ENCODE measurements at places on chromosomes 4 and X.

GRCh38 chr4:38534344-38535045, 129.5 kb upstream of the KLF3 start:
- no peak for DNase-seq

GRCh38 chr4:102868153-102868780, 525 bp upstream of the CISD2 start:
- DNase-seq, result no peak

- no peak for DNase-seq
These were observed 466.1 kb downstream of the ADGRL3 start for GRCh38 chr4:61666244-61666643.

- DNase-seq, result no peak
These were observed 735.1 kb upstream of the LCORL start for GRCh38 chr4:18756671-18757070.

DNA sequence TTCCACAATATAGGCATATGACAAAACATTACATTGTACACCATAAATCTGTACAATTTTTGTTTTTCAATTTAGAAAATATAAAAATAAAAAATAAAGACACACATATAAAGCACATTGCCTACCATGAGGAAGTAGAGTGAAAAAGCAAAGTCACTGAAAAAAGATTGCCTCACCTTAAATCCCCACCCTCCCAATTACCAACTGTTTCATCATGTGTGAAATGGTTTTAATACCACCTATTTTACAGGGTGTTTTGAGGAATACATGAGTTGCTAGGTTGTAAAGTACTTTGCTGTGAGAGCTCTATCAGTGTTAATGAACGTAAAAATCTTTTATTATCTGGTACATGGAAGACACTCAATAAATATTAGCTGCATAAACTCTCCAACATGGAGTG, 373.6 kb upstream of the NDST3 start:
- no peak for DNase-seq

DNA sequence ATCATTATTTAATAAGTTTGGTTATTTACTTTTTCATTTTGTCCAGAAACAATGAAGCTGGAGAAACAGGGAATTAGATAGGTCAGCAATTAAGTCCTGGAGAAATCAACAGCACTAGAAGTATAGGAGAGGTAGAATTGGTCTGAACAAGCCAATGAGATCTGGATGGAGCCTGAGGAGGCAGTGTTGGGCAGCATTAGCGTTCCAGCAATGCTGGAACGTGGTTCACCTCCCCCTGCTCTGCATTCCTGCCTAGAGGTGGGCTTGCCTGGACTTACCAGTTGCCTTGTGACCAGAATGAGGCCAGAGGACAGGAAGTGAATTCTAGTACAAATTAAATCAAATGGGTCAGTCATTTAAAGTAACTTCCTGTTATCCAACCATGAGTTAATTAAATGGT, 4.6 kb downstream of the RASSF6 start:
- no peak for DNase-seq

- DNase-seq, result no peak
These were observed 93.3 kb downstream of the UGT8 start for GRCh38 chr4:114691865-114692264.

DNA sequence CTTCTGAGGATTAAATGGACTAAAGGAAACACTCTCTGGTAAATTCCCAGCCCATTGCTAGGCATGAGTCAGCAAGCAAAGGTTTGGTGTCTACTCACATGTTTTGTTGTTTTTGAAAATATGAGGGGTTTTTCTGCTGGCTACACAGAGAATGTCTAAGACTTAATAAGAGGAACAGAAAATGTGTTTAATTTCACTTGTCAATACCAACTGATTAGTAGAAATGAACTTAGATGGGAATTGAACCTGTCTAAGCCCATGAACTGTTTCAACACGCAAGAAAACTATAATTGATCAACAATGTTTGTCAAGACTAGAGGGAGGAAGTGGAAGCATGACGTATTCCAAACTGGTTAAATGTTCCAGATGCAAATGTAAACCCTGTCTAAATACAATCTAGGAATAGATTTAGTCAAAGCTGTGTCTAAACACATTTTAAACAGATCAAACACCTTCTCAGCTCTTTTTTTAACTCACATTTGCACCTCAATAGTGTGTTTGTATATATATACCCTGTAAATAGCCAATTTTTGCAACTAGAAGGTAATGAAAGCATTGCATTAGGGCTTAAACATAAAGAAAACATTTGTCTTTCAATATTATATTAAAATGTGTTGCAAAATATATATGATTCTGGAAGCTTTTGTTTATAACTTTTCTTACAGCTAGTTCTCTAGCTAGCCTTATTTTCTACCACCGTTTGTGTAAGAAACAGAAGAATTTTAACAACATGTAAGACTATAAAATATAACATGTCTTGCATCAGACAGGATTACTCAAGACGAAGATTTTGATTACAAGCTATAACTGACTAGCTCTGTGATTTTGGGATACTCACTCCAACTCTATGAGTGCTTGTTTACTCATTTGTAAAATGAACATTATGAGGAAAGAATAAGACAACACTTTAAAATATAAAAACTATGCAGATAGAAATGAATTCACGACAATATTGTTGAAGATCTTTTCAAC, 607.8 kb downstream of the FSTL5 start:
- no peak for DNase-seq

- DNase-seq, result no peak
These were observed 109.2 kb downstream of the STOX2 start for GRCh38 chr4:184014301-184014700.

GRCh38 chr4:146472404-146472803, 49.3 kb downstream of the SLC10A7 start:
- peak; percentile 5 for DNase-seq

DNA sequence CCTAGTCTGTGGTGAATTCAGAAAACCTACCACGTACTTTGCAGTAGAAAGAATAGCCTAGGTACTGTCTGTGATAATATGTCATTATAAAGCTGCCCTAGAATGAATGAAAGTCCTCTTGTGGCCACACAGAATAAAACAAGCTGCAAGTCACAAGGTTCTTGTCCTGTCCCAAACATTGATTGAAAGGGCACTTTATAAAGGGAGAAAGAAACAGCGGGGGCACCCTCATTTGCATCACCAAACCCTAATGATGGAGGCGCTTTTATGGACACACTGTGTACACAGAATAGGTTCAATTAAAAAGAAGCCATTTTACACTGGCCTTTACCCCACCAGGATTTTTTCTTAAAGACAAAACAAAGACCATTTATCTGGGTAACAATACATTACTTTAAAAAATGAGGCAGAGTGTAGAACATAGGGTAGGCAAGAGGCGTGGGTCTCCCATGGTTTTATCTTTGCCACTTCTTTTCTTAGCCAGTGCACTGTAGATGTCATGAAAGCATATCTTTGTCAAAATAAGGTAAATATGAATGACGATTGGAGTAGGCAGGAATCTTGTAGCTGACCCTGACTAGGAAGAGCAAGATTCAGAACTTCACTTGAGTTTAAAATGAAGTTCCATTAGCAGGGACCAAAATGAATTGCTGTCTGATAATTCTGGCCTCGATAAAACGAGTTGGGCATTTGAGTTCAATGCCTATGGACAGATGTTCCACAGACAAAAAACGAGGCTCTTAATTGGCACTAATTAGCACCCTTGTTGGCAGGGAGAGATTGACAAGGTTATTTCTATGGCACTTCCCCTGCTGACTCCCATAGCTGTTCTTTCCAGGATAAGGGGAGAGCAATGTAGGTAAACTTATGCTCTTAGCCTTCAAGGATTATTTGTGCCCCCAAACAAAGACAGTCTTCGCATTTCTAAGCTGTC, 365.1 kb downstream of the AFF2 start:
- DNase-seq, result no peak

DNA sequence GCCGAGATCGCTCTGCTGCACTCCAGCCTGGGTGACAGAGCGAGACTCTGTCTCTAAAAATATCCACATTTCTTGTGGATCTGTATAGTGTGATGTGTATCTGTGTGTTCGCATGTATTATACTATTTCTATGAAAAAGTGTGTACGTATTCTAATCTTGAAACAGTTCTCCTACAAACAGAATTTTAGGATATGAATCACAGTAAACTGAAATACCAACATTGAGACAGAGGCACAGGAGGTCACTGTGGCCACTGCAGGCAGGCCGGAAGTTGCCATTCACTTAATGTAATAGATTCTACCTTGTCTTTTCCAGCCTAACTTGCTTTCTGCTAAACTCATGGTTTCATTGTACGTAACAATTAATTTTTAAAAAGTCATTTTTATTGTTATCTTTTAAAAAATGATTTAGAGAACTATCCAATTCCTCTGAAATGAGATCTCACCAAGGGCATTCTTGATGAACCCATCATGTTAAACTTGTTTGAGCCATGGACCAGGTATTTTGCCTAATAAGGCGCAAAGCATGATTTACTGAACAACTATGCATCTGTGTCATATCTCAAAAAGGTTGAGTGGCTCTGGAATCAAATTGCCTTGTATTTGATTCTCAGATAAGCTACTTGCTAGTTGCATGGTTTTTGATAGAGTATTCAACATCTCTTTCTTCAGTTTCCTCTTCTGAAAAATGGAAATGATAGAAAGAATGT, 154.9 kb upstream of the GYPA start:
- DNase-seq, result no peak

DNA sequence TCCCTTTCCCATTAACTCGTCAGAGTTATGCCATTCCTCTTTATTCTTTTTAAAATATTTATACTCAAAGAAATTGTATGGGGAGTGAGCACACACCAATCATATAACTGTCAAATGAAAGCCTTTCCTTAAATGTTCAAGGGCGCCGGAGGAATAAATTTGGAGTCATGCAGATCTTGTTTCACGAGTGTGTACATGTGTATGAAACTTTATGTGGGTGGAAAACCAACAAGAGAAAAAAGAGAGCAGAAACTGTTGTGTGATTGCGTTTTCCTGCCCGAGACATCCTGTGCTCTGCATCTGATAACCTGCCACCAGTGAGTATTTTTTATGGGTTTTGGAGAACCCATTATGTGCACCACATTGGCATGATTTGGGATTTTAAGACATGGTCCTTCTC, 88.3 kb downstream of the FHDC1 start:
- DNase-seq, result no peak

DNA sequence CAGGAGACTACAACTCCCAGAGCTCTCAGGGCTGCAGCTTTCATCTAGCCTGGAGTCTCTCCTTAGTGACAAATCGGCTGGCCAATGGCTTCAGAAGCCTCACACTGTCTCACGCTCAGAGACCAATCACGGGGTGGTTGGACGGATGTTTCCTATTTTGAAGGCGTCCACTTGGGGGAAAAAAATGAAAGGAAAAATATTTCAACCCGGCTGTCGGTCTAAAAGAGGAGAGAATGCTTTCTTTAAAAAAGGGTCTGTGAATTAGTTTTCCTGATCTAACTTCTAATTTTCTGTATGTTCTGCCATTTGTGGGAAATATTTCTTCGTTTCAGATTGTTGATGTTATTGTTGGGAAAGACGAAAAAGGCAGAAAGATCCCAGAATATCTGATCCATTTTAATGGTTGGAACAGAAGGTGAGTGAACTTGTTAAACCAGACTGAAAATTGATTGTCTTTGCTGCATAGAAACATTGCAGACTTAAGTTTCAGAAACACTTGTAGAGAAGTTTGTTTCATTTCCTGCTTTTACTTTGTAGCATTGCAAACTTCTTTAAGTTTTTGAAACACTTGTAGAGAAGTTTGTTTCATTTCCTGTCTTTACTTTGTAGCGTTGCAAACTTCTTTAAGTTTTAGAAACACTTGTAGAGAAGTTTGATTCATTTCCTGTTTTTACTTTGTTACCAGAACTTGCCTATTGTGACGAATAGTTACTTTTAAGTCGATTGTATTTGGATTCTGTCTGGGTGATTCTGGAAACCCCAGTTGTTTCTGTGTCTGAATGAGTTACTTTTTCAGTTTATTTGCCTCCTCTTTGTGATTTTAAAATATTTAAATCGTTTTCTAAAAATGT, 1.6 kb downstream of the MSL3 start:
- DNase-seq, result peak; percentile 78

- no peak for DNase-seq
These were observed 25.6 kb upstream of the MSMO1 start for GRCh38 chr4:165301833-165302232.

GRCh38 chrX:55919367-55920221, 202.0 kb downstream of the RRAGB start:
- peak; percentile 42 for DNase-seq

- no peak for DNase-seq
These were observed 147.2 kb downstream of the SPCS3 start for GRCh38 chr4:176467001-176467400.

- DNase-seq, result no peak
These were observed 155.0 kb upstream of the MAOA start for GRCh38 chrX:43500996-43501694.

DNA sequence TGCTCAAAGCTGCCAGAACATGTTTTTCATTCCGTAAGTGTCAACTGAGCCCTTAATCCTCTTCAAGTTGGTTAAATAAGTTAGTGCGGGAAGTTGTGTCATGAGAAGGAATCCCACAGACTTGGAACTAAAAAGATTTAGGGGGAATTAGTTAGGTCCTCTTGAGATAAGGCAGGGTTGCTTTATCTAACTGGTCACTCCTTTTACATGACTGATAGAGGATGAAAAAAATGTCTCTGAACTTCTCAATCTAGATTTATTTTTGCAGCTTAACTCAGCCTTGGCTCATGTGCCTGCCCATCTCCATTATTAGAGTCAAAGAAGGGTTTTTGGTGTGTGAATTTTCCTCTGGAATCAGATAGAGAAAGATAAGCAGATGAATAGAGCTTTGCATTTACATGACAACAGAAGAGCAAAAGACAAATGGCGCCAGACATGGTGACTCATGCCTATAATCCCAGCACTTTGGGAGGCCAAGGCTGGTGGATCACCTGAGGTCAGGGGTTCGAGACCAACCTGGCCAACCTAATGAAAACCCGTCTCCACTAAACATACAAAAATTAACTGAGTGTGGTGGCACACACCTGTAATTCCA, 882.9 kb downstream of the RPA4 start:
- no peak for DNase-seq

GRCh38 chr4:56940403-56940802, 32.7 kb downstream of the REST start:
- DNase-seq, result no peak

GRCh38 chr4:173434231-173434630, 35.3 kb upstream of the SCRG1 start:
- no peak for DNase-seq

- no peak for DNase-seq
These were observed 100.7 kb downstream of the CRLF2 start for GRCh38 chrX:1111601-1112300.

- peak; percentile 81 for DNase-seq
These were observed 59.4 kb upstream of the FBXW7 start for GRCh38 chr4:152594978-152595925.

DNA sequence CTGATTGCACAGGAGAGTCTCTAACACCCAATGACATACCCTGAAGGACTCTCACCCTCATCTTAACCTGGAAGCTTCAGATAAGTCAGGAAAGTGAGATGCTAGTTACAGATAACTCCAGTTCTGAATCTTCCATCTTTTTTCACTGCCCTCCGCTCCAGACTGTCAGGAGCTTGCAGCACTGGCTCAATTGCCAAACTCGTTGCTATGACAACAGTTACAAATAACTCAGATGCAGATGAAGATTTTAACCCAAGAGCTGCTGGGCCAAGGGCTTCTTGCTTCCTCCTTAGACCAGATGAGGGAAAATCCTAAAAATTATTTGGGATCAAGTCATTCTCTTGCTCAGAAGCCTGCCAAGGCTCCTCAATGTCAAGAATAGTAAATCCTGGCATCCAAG, 109.1 kb upstream of the HUWE1 start:
- DNase-seq, result no peak

- DNase-seq, result no peak
These were observed 357.2 kb upstream of the GATB start for GRCh38 chr4:152117933-152118507.

- DNase-seq, result no peak
These were observed 68.8 kb downstream of the SLC2A9 start for GRCh38 chr4:9952415-9952950.

- no peak for DNase-seq
These were observed 62.4 kb downstream of the TRAPPC11 start for GRCh38 chr4:183721207-183722081.
